Stimulated activated CD8-positive, alpha-beta memory T cell treated with anti-CD3 and anti-CD28 coated beads, Interleukin-12 subunit alpha, Interleukin-12 subunit beta, amount 100 ng/mL, for 4 hours (primary cell): ENCODE measurements at places on chromosomes 2 and 18.

GRCh38 chr2:53874401-53874950 lies 14.7 kb upstream of the GPR75 start:
- no peak for DNase-seq

- DNase-seq, result no peak
These were observed 2.7 kb downstream of the KCTD18 start for GRCh38 chr2:200507179-200507578.

- no peak for DNase-seq
These were observed 866 bp upstream of the SF3B6 start for GRCh38 chr2:24076849-24077534.

- DNase-seq, result no peak
These were observed 91.6 kb downstream of the ACKR3 start for GRCh38 chr2:236661061-236661761.

GRCh38 chr2:218990612-218991011 lies 2.6 kb downstream of the CRYBA2 start:
- DNase-seq, result no peak

DNA sequence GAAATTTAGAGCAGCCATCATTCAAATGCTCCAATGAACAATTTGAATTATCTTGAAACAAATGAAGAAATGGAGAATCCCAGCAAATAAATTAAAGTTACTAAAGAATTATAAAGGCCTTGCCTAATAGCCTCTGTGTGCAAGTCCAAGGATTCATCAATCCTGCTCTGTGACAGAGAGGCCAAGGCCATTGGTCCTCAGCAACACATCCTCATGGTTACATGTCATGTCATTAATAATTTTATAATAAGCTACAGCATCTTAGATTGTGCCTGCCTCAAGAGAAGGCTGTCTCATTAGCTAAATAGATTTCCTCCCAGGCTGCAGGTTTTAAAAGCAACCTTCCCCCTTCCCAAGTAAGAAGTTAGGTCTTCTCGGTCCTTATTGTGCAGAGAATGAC lies 611.6 kb downstream of the FBXO15 start:
- DNase-seq, result no peak

DNA sequence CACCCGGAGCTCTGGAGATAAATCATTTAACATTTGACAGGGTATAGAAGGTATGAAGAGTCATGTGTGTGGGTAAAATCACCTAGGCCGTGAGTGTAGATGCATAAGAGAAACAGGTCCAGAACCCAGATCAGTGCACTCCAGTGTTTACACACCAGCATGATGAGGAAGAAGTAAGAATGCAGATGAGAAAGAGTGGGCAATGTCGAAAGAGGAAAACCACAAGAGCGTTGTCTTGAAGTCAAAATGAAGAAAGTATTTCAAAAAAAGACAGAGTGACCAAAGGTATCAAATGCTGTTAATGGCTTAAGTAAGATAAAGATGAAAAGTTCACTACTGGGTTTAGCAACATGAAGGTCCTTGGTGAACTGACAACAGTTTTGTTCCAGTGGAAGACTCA lies 32.0 kb upstream of the PLB1 start:
- no peak for DNase-seq

DNA sequence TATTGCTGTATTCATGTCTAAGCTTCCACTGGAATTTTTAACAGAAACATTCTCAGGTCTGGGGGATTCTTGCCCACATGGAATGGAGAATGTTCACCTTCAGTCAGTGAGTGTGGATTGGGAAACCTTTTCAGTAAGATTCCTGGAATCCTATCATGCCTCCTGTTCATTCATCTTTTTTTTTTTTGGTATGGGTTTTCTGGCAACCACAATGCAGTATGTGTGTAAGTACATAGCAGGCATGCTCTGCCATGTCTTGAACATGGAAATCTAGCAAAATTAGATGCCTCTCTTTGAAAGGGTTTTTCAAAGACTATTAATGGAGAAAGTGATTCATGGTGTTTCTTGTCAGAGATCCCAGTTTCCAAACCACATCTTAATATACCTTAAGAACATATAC lies 176.5 kb downstream of the LTBP1 start:
- DNase-seq, result no peak

- no peak for DNase-seq
These were observed 283.7 kb upstream of the VWC2L start for GRCh38 chr2:214127170-214127569.

GRCh38 chr2:138602166-138602460 lies 100.5 kb downstream of the SPOPL start:
- no peak for DNase-seq

DNA sequence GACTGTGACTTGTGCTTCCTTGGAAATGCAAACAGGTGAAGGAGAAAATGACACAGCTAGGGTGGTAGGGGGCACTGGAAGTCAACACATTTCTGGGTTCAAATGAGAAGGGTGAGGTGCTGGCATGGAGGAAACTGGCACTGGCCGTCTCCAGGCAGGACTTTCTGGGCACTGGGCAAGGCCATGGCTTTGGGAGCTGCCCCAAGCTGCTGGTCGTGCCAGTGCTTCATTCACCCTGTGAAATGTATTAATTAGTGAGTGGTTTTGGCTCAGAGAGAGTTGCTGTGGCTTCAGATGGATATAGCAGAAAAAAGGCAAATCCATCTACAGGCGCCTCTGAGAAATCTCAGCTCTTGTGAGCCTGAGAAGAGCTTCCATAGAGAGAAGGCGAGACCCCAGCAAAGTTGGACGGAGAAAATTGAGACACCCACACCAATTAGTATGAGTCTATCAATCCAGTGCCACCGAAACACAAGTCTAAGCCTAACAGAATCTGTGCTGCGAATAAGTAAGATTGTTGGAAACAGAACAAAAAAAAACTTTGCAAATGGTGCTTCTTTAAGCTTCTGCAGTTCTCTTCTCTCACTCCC lies 202.1 kb upstream of the TNP1 start:
- no peak for DNase-seq

- no peak for DNase-seq
These were observed 11.3 kb upstream of the AGXT start for GRCh38 chr2:240857039-240858008.

DNA sequence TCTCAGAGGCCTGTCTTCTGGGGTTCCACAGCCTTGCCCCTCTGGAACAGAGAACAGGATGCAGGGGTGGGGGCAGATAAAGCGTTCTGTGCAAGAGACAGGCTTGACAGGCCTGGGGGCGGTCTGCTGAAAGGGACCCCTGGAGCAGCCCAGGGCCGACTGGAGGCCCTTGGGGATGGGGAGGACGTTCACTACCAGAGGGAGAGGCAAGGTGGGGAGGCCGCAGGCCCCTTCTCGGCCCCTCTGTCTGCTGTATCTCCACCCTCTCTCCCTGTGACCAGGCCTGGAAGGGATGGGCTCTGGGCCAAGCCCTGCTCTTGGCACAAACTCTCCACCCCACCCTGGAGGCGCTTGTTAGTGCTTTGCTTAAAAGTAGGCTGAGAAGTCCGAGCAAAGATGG lies 27.3 kb upstream of the INHBB start:
- no peak for DNase-seq

DNA sequence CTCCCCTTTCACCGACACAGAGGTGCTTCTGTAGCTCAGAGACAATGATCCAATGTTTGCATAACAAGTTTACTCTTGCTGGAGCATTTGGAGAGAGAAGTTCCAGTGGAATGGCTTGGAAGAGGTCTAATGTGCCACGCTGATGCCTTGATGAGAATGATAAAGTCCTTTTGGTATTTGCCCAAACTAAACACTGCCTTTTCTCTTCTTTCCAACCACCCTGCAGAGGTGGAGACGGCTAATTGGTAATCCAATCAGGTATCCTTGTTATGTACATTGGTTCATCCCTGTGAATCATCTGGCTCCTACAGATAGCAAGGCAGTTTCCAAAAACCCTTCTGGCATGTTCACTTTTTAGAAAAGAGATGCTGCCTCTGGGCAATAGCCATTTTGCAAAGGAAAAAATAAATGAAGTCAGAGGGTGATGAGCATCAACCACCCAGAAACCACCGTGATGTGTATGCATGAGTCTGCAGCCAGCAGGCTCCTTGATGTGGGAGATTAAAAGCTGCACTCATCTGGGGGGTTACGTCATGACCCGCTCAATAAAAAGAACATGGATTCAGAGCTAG lies 40.6 kb downstream of the KIAA2012 start:
- no peak for DNase-seq

DNA sequence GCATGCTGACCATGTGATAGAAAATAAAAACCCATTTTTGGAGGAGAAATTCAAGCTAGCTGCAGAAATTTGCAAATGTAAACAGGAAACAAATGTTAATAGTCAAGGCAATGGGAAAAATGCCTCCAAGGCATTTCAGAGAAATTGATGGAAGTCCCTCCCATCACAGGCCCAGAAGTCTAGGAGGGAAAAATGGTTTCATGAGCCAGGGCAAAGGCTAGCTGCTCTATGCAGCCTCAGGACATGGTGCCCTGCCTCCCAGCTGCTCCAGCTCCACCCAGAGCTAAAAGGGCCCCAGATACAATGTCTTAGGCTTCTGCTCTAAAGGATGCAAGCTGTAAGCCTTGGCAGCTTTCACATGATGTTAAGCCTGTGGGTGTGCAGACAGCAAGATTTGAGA lies 1419.4 kb upstream of the CELF4 start:
- no peak for DNase-seq

GRCh38 chr2:156340804-156341451 lies 8.4 kb upstream of the NR4A2 start:
- no peak for DNase-seq

DNA sequence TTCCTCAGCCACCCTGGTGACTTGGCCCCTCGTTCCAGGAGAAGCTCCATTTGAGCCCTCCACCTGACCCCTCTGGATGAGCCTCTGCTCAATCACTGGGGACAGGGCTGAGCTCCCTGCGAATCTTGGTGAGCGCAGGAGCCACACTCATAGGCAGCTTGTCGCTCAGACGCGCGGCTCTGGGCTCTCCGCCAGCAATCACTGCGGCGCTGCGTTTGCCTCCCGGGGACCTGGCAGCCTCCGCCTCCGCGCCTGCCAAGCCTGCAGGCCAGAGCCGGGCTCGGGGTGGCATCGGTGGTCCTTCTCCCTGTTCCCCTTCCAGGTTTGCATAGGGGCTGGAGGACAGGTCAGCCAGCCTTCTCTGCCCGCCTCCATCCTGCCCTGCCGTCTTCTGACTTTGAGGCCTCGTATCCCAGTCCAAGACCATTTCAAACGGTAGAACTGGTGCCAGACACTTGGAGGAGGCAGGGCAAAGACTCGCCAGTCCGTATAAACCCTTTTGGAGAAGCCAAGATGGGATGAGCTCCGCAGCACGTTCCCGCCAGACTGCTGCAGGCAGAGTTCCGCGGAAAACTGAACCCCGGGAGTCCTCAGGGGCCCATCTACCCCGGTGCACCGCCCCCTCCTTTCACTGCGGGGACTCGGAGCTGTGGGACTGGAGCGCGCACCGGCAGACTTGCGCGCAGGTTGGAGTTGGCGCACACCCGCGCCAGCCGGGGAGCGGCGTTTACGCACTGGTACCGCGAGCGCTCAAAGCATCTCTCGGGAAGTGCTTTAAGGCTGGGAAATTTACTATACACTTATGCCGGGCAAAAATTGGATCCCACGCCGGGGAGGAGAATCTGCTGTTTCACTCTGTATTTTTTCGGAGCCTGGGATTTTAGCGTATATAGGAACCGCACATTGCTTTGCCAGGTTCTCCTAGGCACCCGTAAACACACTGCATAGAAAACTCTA lies 1.1 kb upstream of the TACR1 start:
- no peak for DNase-seq

DNA sequence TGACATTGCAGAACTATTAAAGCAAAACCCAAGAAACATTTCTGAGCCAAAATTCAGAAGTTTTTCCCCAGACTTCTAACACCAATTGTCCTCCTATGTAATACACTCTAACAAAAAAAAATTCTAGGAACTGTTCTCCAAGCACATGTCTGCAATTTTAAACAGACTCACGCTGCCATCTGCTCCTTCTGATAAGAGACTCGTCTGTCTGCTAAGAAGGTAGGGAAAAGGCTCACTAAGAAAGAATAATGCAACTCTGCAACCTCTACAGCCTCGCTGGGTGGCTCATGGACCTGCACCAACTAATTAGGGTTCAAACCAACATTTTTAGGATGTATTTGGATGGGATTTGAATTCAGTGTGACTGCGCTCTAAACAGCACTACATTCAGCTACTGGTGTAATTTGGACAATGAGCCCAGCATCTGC lies 366.5 kb downstream of the DSC3 start:
- no peak for DNase-seq

GRCh38 chr18:53735526-53735925 lies 488.9 kb downstream of the MBD2 start:
- no peak for DNase-seq

DNA sequence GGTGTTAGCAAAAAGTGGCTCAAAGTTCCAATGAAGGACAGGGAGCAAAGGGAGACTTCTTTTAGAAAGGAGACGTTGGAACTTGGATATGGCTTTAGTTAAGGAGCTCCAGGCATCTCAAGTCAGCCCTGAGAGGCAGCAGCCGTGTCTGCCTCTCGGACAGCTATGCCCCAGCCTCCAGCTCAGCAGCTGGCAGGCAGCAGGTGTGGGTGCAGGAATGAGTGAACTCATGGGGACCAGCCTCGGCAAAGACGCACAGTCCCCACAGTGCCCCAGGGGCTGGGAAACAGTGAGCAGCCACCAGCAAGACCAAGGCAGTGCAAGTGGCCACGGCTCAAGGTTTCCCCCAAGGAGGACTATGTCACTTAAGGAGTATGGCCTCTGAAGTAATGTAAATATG lies 1.6 kb upstream of the LRRFIP1 start:
- no peak for DNase-seq

GRCh38 chr2:64632835-64633819 lies 20.6 kb downstream of the SERTAD2 start:
- no peak for DNase-seq

DNA sequence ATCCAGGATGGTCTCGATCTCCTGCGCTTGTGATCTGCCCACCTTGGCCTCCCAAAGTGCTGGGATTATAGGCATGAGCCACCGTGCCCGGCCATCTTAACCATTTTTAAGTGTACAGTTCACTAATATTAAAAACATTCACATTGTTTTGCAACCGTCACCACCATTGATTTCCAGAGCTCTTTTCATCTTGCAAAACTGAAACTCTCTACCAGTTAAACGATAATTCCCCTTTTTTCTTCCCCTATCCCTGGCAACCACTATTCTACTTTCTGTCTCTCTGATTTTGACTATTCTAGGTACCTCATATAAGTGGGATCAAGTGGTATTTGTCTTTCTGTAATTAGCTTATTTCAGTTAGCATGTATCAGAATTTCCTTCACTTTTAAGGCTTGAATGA lies 16.8 kb upstream of the NEUROD1 start:
- no peak for DNase-seq

- DNase-seq, result no peak
These were observed 14.1 kb downstream of the LTBP1 start for GRCh38 chr2:32960647-32961403.

GRCh38 chr2:102331311-102331980 lies 20.1 kb downstream of the IL1RL1 start:
- DNase-seq, result no peak

GRCh38 chr2:67836866-67837265 lies 225.9 kb downstream of the C1D start:
- DNase-seq, result no peak

- DNase-seq, result no peak
These were observed 1589.1 kb upstream of the ZEB2 start for GRCh38 chr2:146108993-146109392.

- DNase-seq, result no peak
These were observed 686.4 kb downstream of the PLCL1 start for GRCh38 chr2:198490748-198491147.

- no peak for DNase-seq
These were observed 218.2 kb downstream of the HRH4 start for GRCh38 chr18:24678626-24679025.

- no peak for DNase-seq
These were observed 649 bp upstream of the GPBAR1 start for GRCh38 chr2:218260166-218260565.

GRCh38 chr2:52968043-52968442 lies 799.6 kb upstream of the CHAC2 start:
- no peak for DNase-seq

- no peak for DNase-seq
These were observed 127.5 kb upstream of the CYP1B1 start for GRCh38 chr2:38203446-38203810.
